HFFc6 (cell line): ENCODE measurements at places on chromosomes 16 and 17.

DNA sequence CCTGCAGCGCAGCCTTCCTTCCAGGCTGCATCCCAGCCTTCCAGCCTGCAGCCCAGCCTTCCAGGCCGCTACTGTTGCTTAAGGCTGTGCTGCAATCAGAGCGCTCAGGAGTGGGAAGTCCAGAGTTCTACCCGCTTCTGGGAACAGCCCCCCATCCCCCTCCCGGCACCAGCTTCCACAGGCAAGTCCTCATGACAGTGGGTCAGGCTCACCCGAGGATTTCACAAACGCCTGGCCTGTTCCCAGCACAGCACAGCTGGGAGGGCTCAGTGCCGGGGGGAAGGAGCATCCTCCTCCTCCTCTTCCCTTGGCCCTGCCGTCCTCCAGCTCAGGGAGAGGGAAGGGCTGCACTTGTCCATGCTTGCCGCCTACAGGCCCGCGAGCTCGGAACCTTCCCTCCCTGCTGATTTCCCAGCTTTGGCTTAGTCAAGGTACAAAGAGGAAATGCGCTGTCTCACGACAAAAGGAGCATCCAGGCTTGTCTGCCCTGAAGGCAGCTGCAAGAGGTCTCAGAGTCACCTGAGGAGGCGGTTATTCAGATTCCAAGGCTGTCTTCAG lies 8.3 kb downstream of the SOCS3 start:
- peak; percentile 85 for DNase-seq

- DNase-seq, result peak; percentile 64
Measured at GRCh38 chr16:22007509-22008214, at the start of gene MOSMO. TSS of gene MOSMO (plus strand) at chr16:22008111. CDS start at chr16:22008302, 191 bp downstream.

DNA sequence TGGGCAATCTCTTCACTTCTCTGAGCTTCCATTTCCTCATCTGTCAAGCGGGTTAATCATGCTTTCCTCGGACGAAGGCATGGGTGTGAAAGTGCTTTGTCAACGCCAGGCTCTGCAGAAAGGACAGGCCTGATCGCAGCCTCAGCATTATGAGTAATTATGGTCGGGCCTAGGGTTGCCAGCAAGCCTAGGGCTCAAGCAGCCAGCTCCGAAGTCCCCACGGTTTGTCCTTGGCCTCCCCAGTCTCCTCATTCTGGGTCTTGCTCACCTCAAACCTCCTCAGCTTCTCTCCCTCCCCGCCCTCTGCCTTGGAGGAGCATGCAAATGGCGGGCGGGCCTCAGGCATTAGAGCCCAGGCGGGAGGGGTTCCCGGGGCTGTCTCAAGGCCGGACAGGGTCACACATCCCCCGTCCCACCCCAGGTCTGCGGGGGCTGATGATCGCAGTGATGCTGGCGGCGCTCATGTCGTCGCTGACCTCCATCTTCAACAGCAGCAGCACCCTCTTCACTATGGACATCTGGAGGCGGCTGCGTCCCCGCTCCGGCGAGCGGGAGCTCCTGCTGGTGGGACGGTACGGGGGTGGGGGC lies 10.2 kb upstream of the FAM83G start:
- no peak for DNase-seq

- no peak for DNase-seq
Measured at GRCh38 chr17:62804025-62804424, 4.1 kb downstream of the MARCHF10 start.

GRCh38 chr17:44002141-44002848 lies 2.1 kb upstream of the NAGS start:
- DNase-seq, result peak; percentile 76

DNA sequence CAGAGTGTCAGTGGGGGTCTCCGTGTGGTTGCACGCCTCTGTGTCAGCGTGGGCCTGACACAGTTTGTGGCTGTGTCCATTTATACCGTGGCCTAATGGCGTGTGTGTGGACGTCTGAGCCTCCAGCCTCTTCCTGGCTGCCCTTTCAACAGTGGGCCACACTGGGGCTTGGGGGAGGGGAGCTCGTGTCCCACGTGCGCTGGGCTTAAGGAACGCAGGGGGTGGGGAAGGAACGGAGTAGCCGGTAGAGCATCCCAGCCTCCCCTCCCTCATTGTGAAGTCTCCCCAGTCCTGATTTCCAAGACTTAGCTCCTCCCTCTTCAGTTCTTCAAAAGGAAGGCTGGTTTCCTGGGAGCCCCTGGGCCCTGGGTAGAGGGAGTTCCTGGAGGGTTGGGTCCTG lies 9.5 kb upstream of the HES7 start:
- no peak for DNase-seq

DNA sequence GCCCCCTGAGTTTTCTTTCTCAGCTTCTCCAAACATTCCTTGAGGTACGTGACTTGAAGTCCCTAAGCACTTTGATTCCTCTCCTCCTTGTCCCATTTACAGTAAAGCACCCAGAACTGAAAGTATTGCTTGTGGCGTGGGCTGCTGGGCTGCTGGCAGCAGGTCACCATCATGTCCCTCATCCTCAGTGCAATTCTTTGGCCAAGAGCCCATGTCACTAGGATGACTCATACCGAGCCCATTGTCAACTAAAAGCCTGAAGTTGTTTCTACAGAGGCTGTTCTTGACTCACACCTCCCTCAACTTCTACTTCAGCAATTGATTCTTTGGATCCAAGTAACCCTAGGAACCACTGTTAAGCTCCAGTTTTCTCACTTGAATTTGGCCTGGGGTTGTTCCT lies 54.3 kb downstream of the KPNA2 start:
- DNase-seq, result peak; percentile 27

GRCh38 chr17:30148376-30148775 lies 31.8 kb downstream of the NSRP1 start:
- no peak for DNase-seq

DNA sequence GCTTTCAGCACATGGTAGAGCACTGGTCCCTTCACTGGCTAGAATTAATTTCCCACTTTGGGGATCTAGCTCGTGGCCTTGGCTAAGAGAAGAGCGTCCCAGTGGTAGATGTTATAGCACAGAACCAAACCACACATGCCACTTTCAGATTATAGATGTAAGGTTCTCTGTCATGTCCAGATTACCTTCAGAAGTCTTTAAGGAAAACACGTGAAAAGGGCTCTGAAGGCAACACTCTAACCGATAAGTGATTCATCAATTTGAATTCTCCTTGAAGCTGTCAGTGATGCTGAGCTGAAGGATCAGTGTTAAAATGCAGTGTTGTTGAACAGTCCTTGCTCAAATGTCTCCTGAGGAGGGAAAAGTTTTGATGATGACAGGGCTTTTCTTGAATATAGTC lies 43.5 kb upstream of the VPS4A start:
- DNase-seq, result no peak

DNA sequence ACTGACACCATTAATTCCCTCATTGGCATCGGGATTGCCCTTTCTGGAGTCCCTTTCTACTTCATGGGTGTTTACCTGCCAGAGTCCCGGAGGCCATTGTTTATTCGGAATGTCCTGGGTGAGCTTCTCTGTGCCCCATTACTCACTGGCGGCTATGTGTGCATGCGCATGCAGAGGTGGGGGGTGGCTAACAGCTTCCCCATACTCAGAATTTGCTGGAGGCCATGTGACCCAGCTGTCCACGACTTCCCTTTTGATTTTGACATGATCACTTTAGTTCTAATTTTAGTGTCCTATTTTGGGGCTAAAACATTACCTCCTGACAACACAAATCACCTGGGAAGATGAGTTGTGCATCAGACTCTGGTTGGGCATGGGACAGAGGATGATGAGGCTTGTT lies 14.1 kb downstream of the SLC7A6OS start:
- DNase-seq, result no peak

DNA sequence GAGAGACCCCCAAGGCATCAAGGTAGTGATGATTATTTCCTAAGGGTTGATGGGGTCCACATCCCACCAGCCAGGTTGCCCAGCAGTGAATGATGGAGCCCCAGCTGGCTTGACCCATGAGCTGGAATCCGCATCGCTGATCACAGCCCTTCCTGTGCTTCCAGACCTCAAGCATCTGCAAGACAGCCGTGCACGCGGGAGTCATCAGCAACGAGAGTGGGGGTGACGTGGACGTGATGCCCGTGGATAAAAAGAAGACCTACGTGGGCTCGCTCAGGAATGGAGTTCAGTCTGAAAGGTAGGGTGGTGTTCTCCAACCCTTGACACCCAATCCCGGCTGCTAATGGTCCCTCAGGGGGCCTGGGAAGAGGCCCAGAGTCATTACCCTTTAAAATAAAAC lies 69.3 kb downstream of the CRISPLD2 start:
- no peak for DNase-seq

GRCh38 chr16:17350207-17350606 lies 120.6 kb downstream of the XYLT1 start:
- DNase-seq, result peak; percentile 52

DNA sequence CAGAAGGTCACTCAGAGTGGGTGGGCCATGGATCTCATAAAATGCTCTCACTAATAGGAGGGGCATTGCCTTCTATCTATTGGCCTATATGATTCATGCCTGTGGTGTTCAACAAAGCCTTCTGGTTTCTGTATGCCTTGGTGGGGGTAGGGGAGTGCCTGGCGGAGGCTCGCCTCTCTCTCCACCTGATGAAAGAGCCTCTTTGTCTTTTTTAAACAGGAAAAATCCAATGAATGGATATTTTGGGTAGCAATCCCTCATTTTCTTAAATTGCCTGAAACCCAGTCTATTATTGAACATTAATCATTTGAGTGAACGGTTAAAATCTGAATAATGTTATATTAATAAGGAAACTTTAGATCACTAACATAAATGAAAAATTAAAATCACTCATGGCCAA lies 90.6 kb downstream of the TOX3 start:
- DNase-seq, result no peak

- no peak for DNase-seq
Measured at GRCh38 chr16:49608779-49609178, 235.2 kb downstream of the C16orf78 start.

DNA sequence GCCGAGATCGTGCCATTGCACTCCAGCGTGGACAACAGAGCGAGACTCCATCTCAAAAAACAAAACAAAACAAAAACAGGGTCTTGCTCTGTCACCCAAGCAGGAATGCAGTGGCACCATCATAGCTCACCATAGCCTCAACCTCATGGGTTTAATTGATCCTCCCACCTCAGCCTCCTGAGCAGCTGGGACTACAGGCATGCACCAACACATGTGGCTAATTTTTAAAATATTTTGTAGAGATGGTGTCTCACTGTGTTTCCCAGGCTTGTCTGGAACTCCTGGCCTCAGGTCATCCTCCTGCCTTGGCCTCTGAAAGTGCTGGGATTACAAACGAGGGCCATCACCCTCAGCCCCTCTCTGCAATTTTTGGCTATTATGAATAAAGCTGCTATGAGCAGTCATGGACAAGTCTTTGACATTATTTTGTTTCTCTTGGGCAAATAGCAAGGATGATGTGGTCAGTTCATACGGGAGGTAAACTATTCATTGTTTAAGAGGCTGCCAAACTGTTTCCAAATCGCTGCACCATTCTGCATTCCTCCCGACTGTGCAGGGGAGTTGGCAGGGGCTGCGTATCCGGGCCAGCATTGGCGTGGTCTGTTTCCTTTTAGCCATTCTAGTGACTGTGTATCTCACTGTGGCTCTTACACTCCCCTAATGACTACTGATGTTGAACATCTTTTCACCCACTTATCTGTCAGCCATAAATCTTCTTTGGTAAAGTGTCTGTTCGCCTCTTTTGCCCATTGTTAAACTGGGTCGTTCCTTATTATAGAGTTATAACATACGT lies 21.1 kb downstream of the EIF4A3 start:
- DNase-seq, result peak; percentile 19

DNA sequence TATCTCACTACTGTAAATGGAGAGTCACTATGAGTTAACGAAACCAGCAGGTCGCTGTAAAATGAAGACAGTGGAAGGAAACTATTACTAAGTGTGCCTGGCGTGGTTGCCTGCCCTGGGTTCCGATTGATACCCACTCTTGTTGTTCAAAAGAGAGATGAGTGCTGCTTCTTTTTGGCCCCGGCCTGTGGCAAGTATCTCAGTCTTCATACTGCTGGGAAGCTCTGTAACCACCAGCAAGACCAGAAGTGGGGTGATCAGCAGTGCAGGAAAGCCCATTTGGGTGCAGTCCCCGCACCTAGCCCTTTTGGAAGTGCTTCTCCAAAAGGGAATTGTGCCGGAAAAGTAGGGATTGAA lies 104.5 kb downstream of the SNX29 start:
- no peak for DNase-seq

DNA sequence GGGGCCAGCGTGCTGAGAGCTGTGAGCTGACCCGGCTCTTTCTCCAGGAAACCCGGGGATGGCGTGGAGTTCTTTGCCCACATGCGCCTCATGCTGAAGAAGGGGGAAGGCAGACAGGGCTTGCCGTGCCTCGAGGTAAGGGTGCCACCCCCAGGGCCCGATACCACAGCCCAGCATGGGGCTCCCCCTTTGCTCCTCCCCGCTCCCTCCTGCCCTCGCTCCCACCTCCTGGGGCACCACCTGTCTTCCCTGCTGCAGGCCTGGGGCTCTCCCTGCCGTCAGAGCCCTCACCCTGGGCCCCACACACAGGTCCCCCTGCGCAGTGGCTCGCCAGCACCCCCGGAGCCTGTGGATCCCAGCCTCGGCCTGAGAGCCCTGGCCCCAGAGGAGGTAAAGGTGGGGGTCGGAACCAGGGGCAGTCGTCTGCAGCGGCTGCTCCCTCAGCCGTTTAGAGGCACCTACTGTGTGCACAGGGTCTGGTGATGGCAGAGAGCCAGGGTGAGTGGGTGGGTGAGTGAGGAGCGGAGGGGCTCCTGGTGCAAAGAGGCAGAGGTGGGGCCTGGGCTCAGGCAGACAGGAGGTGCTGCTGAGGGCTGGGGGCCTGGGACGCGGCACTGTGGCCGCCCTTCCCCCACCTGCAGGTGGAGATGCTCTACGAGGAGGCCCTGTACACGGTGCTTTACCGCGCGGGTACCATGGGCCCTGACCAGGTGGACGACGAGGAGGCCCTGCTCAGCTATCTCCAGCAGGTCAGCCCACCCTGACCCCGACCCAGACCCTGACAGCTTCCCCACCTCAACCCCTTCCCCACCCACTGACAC lies 5.6 kb downstream of the BAIAP3 start:
- DNase-seq, result no peak

DNA sequence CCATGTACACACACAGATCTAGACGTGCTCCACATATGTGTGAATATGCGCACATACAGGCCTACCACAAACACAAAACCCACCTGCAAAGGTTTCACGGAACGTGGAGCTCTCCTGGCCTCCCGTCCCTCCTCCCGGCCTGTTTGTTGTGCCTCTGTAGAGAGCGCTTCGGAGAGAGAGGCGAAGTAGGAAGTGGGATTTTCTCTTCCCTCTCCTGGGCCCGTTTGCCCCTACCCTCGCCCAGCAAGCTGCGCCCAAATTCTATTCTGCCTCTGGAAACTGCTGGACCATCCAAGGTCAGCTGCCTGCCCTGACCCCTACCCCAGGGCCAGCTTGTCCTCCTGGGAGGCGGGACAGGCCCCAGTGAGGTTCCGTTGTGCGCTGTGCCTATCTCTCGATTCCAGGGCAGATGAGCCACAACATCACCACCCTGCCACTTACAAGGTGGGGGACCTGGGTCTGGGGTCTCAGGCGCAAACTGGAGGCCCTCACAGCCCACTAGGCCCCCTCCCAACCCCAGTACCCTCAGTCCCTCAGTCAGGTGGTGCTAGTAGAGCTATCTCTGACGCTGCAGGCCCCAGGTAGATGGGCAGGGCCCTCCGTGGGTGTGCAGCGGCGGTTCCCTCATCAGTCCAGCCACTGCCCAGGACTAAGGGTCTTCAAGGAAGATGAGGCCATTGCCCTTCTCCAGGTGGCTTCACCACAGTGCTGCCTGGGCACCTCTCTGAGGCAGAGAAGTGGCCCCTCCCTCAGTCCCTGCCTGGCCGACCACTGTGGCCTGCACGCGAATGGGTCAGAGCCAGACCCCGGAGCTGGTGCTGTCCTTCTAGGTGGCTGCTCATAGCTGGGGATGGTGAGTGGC lies 54.2 kb downstream of the BEAN1 start:
- no peak for DNase-seq

- DNase-seq, result no peak
Measured at GRCh38 chr16:85916141-85916890, 17.4 kb downstream of the IRF8 start.

- DNase-seq, result no peak
Measured at GRCh38 chr16:88677721-88678120, 8.6 kb downstream of the SNAI3 start.
